ENCODE measurements at places on chromosomes 7 and 10. TPM values are rescaled to one million over a fixed set of nuclear protein-coding genes. Genes with fewer than 3 reads are reported as not detected.

- no peak for DNase-seq
Observed at GRCh38 chr10:69697006-69697405, 67.0 kb downstream of the FAM241B start.

Gene OPN4
- total RNA-seq = not detected

Gene OR2A12
- not detected for total RNA-seq

Gene C7orf57
- 0.27 TPM for total RNA-seq
